Breast epithelium (tissue), 4 donors: ENCODE measurements at places on chromosomes 3 and 15.

DNA sequence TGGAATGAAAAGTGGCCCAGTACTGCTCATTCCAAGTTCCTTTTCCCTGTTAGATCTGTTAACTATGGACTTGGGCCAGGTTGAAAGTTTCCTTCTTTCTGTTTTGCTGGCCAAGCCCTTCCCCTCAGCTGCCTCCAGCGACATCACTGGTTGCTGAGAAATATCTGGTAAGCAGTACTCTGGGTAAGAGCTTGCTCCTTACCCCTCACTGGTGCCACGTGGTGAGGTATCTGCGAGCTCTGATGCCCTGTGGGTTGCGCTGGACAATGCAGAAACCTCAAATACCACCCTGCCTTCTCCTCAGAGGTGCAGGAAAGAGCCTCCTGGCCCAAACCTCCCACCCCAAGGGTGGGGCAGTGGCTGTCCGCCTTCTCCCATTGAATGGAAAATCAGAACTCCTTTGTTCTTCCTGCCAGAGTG, 42.9 kb upstream of the APH1B start:
- DNase-seq = no peak

DNA sequence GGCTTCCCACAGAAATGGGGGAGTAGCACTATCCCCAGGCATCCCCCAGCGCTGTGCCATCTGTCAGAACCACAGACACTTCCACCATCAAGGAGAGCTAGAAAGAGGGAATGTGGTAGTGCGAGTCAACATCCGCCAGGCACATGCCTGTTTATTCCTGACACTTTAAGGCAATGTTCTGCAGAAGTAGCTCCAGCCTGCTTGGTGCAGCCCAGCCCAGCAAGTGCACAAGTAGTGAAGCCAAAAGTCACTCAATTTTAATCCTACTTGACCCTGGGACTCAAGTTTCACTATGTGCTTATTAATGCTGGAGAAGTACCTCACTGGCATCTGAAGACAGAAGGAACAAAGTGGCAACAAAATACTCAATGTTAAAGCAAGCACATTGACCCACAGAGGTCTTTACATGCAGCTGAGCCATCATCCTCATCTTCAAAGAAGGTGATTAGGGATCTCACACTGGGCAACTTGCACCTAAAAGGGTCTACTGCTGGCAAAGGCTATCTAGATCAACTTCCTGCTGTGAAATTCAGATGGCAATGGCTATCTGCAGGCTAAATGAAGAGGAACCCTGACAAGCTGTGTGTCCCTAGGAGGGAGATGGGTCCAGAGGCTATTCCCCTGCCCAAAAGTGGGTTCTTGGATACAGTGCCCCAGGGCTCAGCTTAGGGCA, 61.4 kb upstream of the CLDN18 start:
- no peak for DNase-seq

- no peak for DNase-seq
Observed at GRCh38 chr15:66744610-66745279, 42.7 kb downstream of the SMAD6 start.

- no peak for DNase-seq
Observed at GRCh38 chr3:141528800-141529199, 42.0 kb downstream of the RASA2 start.

DNA sequence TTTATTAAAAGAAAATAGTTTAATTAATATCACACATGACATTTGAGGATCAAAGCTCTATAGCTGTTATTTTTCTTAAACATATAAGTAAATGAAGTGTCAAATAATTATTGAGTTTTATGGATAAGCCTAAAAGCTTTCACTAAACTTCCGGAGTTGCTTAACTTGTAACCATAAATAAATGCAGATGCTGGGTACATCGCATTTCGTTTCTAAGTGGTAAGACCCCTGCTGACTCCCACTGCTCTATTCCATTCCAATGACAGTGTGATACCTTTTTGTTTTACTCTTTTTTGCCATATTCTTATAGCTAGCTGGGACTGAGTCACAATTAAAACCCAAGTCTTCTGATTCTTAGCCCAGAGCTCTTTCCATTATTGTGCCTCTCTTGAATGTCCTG, 411.1 kb downstream of the SOX2 start:
- no peak for DNase-seq

GRCh38 chr15:68792901-68793766, 27.6 kb downstream of the ANP32A start:
- peak; percentile 89 for DNase-seq

- no peak for DNase-seq
Observed at GRCh38 chr15:98713585-98714001, 65.3 kb downstream of the IGF1R start.

- DNase-seq = no peak
Observed at GRCh38 chr3:14148041-14148985, 23.5 kb downstream of the TMEM43 start.

DNA sequence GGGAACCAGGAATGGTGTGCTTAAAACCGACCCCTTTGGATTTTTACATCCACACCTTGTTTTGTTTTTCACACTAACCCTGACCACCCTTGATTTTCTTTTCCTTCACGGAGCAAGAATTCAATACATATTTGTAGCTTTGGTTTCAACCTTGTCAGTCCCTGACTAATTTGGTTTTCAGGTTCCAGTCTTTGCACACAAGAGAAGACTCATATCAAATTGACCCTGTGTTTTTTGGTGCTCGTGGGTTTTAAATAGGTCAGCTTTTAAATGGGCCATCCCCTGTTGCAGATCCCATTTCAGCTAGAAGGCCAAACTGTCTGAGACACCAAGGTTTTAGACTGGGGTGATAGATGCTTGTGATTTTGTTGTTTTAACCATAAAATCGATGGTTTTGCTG, 26.4 kb downstream of the ANP32A start:
- no peak for DNase-seq
